ENCODE measurements at places on chromosomes 3 and 15.

DNA sequence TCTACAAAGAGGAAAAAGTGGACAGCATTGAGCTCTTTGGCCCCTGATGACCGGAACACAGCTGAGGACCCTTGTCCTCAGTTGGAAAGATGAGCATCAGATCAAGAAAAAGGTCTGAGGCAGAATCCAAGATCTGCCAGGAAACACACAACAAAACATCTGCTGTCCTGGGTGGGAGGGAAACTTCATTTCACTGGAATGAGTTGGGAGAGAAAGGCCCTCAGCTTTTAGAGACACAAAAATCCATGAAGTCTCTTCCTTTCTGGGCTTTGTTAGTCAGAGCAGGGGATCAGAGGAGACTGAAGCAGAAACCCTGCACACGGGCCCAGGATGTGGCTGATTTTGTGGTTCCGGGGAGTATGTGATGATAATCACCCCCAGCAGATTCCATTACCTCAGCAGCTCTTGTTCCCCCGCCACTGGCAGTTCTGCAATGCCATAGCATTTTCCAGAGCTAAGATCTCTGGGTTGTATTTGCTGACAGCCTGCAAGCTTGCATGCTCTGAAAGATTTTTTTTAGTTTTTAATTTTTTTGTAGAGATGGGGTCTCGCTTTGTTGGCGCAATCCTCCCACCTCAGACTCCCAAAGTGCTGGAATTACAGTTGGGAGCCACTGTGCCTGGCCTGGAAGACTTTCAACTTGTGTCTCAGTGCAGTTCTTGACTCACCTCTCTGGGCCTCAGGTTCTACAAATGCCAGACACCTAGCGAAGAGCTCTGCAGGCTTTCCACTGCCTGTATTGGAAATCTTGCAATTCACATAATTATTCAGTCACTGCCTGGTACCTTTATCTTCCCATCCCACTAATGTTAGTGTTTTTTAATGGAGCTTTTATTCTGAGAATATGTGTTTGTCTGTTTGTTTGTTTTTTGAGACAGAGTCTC, 5.8 kb upstream of the TATDN2 start:
- DNase-seq: peak; percentile 78

GRCh38 chr15:83112233-83112955, 4.9 kb downstream of the TM6SF1 start:
- no peak for DNase-seq

GRCh38 chr3:131840156-131840797, 194.5 kb downstream of the CPNE4 start:
- no peak for DNase-seq

GRCh38 chr3:59326246-59327024, 276.6 kb upstream of the CFAP20DC start:
- no peak for DNase-seq

DNA sequence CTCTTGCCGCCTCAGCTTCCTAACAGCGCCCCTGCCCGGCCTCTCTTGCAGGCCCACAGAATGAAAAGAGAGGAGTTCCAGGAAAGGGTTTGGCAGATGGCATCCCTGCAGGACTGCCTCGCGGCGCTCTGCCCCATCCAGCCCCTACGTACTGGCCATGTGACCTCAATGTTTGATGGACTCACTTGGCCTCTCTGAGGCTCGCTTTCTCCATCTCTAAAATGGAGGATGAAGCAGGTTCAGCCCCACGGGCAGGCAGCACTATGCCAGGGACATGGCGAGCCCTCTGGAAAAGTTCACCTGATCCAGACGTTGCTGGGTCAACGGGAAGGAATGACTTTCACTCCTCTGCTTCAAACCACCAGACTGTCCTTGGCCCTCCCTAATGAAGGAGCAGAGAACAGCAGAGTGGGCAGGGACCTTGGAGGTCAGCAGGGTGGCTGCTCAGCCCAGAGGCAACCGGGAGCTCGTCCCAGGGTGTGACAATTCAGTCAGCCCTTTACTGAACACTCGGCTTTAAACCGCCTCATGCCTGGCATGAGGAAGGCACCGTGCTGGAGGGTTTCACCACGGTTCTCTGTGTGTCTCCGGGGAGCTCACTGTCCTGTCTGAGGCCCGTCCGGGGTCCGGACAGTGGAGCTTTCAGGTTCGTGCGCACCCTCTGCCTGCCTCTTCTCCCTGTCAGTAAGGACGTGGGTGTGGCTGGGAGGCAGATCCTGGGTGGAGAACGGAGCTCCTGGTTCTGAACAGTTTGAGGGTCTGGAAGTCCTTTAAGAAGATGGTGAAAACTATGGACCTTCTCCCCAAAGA, 101.3 kb downstream of the LINGO1 start:
- DNase-seq: no peak

GRCh38 chr15:89098281-89098680, 10.0 kb downstream of the ABHD2 start:
- DNase-seq: no peak

DNA sequence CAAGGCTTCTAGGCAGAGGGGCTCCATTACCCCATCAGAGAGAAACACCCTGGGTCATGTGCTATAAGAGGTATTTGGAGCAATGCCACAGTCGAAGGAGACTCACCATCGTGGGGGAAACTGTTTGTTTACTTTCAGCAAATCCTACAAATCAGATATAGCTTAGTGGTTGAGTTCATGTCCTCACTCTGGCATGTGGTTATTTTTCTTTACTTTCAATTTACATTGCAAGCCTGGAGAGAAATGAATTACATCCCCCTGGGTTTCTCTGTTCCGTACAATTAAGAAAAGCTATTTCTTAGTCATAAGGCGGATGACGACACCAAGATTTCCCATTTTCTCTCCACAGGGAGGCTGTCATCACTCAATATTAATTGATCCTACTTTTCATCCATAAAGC, 36.9 kb downstream of the RFTN1 start:
- peak; percentile 27 for DNase-seq

- no peak for DNase-seq
Observed at GRCh38 chr3:116001151-116001621, 377.9 kb downstream of the GAP43 start.

GRCh38 chr15:38531509-38531908, 33.1 kb downstream of the RASGRP1 start:
- DNase-seq: no peak

- no peak for DNase-seq
Observed at GRCh38 chr3:52752045-52752660, 18.6 kb downstream of the NEK4 start.

DNA sequence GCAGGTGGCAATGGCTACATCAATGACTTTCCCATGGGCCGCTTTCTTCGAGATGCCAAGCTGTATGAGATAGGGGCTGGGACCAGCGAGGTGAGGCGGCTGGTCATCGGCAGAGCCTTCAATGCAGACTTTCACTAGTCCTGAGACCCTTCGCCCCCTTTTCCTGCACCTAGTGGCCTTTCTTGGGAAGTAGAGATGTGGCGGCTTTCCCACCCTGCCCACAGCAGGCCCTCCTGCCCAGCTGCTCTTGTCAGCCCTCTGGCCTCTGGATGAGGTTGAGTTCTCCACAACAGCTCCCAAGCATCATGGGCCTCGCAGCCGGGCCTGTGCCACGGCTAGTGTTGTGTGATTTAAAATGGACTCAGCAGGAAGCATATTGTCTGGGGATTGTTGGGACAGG, 12.5 kb downstream of the IVD start:
- no peak for DNase-seq

DNA sequence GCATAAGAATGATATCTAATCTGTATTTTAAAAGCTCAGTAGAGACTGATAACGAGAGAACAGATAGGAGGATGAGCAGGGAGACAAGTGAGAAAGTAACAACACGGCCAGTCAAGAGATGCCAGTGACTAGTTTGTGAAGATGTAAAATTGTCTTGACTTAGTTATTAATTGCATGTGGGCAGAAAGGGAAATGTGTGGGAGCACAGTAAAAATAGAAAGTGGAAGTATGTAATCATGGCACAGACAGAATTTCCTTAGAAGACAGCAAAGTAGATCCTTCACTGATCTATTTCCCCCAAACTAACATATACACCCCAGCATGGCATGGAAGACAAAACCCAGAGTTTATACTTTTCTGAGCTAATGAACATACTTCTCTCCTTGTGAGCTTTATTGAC, 344.5 kb downstream of the FGF12 start:
- no peak for DNase-seq

- DNase-seq: peak; percentile 27
Observed at GRCh38 chr3:177448987-177449359, 251.7 kb upstream of the TBL1XR1 start.

GRCh38 chr3:66720508-66720907, 219.7 kb upstream of the LRIG1 start:
- DNase-seq: no peak

DNA sequence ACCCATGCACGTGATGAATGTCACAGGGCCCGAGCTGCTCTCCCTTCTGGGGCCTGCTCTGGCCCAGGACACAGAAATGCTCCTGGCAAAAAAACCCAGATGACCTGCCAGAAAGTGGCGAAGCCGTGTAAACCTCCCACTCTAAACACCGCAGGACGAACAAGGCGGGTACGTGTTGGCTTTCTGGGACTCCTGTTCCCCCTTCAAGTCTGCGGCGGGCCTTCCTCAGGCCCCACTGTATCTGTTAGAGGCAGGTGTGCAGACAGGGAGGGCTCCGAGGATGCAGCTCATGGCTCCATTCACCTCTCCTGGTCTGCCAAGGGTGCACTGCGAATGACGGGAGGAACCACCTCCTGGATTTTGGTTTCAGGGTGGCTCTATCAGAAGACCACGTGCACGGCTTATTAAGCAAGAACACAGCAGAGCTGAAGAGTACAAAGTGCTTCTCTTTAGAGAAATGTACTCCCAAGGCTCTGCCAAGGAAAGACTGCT, 173.8 kb downstream of the ADAMTS17 start:
- no peak for DNase-seq
